ENCODE measurements at places on chromosomes 7 and 10.

GRCh38 chr7:44415510-44415909 is 74.9 kb downstream of the NUDCD3 start:
- H3K27me3 ChIP-seq, result no peaks in the 10 kb centered on the region
- no peak for DNase-seq
- H3K27ac ChIP-seq, result no peak overlapping the region
- H3K36me3 ChIP-seq, result peaks cover 30% of the 10 kb centered on the region
- no peaks in the 10 kb centered on the region for H3K4me1 ChIP-seq

- H3K27ac ChIP-seq, result no peak overlapping the region
- H3K36me3 ChIP-seq, result peaks cover 15% of the 10 kb centered on the region
- DNase-seq, result no peak
- no peaks in the 10 kb centered on the region for H3K4me1 ChIP-seq
Observed at GRCh38 chr10:72552857-72553256, 73.0 kb downstream of the MICU1 start.

GRCh38 chr10:97572214-97572989 is at the start of gene ANKRD2:
ANKRD2 (plus strand) TSS chr10:97572779; CDS start chr10:97572789, 10 bp downstream.
- H3K27me3 ChIP-seq, result peaks cover under 1% of the 10 kb centered on the region
- no peaks in the 10 kb centered on the region for H3K4me1 ChIP-seq
- no peak within 1 kb of the TSS for H3K27ac ChIP-seq
- no peak within 1 kb of the TSS for H3K4me3 ChIP-seq
- no peaks in the 10 kb centered on the region for H3K36me3 ChIP-seq

- no peak overlapping the region for H3K4me3 ChIP-seq
- no peaks in the 10 kb centered on the region for H3K27me3 ChIP-seq
- H3K4me1 ChIP-seq, result no peaks in the 10 kb centered on the region
- DNase-seq, result no peak
Observed at GRCh38 chr7:83058667-83059066, 104.0 kb downstream of the PCLO start.

- no peaks in the 10 kb centered on the region for H3K4me1 ChIP-seq
- no peak overlapping the region for H3K27ac ChIP-seq
- no peaks in the 10 kb centered on the region for H3K36me3 ChIP-seq
- DNase-seq, result no peak
- H3K4me3 ChIP-seq, result no peak overlapping the region
- H3K27me3 ChIP-seq, result no peaks in the 10 kb centered on the region
Observed at GRCh38 chr10:95431900-95432342, 129.2 kb downstream of the SORBS1 start.

GRCh38 chr7:77563275-77563674 is 26.2 kb downstream of the PTPN12 start:
- no peaks in the 10 kb centered on the region for H3K36me3 ChIP-seq
- H3K4me3 ChIP-seq, result no peak overlapping the region
- H3K27me3 ChIP-seq, result no peaks in the 10 kb centered on the region
- no peaks in the 10 kb centered on the region for H3K4me1 ChIP-seq
- no peak for DNase-seq

DNA sequence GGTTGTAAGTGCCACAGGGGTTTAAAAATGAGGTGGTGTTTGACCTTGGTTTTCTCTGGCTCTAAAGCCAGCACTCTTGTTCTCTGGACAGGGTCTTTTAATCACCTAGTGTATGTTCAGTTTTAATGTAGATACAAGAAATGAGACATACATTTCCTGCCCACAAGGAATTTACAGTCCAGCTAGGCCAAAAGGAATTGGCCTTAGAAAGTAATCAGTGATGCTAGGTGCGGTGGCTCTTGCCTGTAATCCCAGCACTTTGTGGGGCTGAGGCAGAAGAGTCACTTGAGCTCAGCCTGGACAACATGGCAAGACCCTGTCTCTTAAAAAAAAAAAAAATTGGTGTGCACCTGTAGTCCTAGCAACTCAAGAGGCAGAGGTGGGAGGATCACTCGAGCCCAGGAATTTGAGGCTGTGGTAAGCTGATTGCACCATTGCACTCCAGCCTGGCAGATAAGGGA is 100.2 kb downstream of the LRMDA start:
- H3K36me3 ChIP-seq, result peaks cover 3% of the 10 kb centered on the region
- peaks cover 6% of the 10 kb centered on the region for H3K4me1 ChIP-seq
- no peak for DNase-seq
- H3K4me3 ChIP-seq, result no peak overlapping the region
- no peaks in the 10 kb centered on the region for H3K27me3 ChIP-seq
- no peak overlapping the region for H3K27ac ChIP-seq

GRCh38 chr10:35876248-35876647 is 234.2 kb upstream of the FZD8 start:
- peaks cover 4% of the 10 kb centered on the region for H3K4me1 ChIP-seq
- DNase-seq, result no peak
- no peaks in the 10 kb centered on the region for H3K36me3 ChIP-seq
- no peak overlapping the region for H3K4me3 ChIP-seq
- H3K27me3 ChIP-seq, result no peaks in the 10 kb centered on the region

GRCh38 chr10:95935429-95935828 is 27.7 kb downstream of the CC2D2B start:
- peak; percentile 50 for DNase-seq
- no peaks in the 10 kb centered on the region for H3K27me3 ChIP-seq
- H3K27ac ChIP-seq, result no peak overlapping the region
- H3K36me3 ChIP-seq, result no peaks in the 10 kb centered on the region
- H3K4me3 ChIP-seq, result no peak overlapping the region

DNA sequence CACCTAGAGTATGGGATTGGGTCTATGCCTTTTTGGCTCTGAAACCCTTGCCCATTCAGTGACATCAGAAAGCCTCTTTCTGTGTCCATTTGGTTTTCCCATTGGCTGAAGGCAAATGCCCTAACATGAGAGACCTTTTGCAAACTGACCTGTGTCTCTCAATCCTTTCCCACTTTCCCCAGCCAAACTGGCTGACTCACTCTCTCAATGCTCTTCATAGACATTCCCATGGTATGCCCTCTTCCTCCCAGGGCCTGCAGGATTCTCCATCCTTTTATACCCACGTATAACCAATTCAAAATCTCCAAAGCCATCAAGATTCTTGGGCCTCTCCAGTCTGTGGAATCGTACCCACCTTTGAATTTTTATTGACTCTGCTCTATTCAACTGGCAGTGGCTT is 563.3 kb downstream of the GATA3 start:
- no peaks in the 10 kb centered on the region for H3K27me3 ChIP-seq
- H3K4me1 ChIP-seq, result no peaks in the 10 kb centered on the region
- no peak for DNase-seq
- H3K36me3 ChIP-seq, result no peaks in the 10 kb centered on the region
- H3K27ac ChIP-seq, result no peak overlapping the region

- H3K4me1 ChIP-seq, result peaks cover 10% of the 10 kb centered on the region
- H3K27me3 ChIP-seq, result no peaks in the 10 kb centered on the region
- H3K27ac ChIP-seq, result no peak overlapping the region
- no peaks in the 10 kb centered on the region for H3K36me3 ChIP-seq
Observed at GRCh38 chr7:39069896-39070881, 92.5 kb downstream of the POU6F2 start.

- H3K36me3 ChIP-seq, result no peaks in the 10 kb centered on the region
- H3K4me1 ChIP-seq, result no peaks in the 10 kb centered on the region
- no peak overlapping the region for H3K4me3 ChIP-seq
Observed at GRCh38 chr10:4301291-4302045, 516.5 kb upstream of the KLF6 start.

DNA sequence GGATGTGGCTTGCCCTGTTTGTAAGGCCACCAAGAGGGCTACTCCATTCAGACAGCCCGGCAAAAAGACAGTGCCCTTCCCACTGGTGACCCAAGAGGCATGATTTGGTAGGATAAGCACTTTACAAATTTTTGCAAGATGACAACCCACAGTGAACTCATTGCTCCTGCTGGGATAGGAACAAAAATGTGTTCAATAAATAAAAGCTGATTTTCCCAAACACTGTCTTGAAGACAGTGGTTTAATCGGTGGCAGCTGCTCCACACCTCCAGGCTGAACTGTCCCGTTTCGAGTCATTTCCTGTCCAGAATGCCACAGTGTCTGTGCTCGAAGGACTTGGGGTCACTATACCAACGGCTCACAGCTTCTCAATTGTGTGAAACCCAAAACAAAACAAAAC is 45.1 kb upstream of the NPTX2 start:
- no peak for DNase-seq
- H3K27me3 ChIP-seq, result peaks cover 4% of the 10 kb centered on the region
- no peaks in the 10 kb centered on the region for H3K4me1 ChIP-seq

DNA sequence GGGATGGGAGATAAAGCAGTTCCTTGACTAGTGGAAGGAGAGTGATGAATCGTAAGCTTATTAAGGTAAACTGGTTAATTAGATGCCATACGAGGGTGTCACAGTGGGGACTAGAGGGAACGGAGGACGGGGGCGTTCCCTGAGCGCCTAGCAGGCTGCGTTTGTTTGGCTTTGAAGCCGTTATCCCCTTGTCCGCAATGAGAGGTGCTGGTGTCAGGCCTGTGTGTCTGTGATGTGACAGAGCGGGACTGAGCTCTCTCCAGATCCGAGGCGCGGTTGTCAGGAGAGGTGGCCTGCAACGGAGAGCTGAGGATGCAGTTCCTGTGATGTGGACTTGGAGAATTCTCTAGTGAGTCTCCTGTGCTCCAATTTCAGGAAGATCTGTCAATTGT is 60.0 kb upstream of the PRPS1L1 start:
- peaks cover 10% of the 10 kb centered on the region for H3K27me3 ChIP-seq
- H3K27ac ChIP-seq, result no peak overlapping the region

DNA sequence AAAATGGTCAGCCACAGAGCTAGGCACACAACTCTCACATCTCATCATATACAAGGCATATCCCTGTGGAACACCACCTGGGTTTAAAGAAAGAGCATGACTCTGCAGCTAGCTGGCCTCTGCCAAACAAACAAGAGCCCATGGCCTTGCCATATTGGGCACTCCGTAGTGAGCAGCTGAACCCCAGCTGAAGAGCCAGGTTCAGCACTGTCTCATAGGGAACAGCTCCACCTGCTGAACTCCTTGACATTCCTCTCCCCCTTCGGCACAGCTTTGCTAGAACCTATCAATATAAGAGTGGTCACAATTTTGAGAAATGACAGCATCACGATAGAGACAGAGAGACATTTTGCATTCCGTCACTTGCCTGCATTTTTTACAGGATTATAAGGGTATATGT is 20.0 kb downstream of the SORCS1 start:
- H3K4me1 ChIP-seq, result peaks cover 11% of the 10 kb centered on the region
- DNase-seq, result no peak
- no peak overlapping the region for H3K27ac ChIP-seq
- H3K4me3 ChIP-seq, result no peak overlapping the region
- no peaks in the 10 kb centered on the region for H3K36me3 ChIP-seq
- H3K27me3 ChIP-seq, result peaks cover 5% of the 10 kb centered on the region

GRCh38 chr7:20238754-20239324 is 21.7 kb upstream of the MACC1 start:
- H3K27ac ChIP-seq, result no peak overlapping the region
- no peaks in the 10 kb centered on the region for H3K4me1 ChIP-seq
- H3K27me3 ChIP-seq, result no peaks in the 10 kb centered on the region
- no peaks in the 10 kb centered on the region for H3K36me3 ChIP-seq

GRCh38 chr10:15253951-15254807 is 85.7 kb upstream of the NMT2 start:
- H3K27ac ChIP-seq, result no peak overlapping the region
- no peaks in the 10 kb centered on the region for H3K36me3 ChIP-seq
- peaks cover 2% of the 10 kb centered on the region for H3K27me3 ChIP-seq

- peaks cover 4% of the 10 kb centered on the region for H3K36me3 ChIP-seq
- no peak overlapping the region for H3K4me3 ChIP-seq
- H3K27ac ChIP-seq, result peak overlapping the region; percentile 58
- DNase-seq, result no peak
- no peaks in the 10 kb centered on the region for H3K27me3 ChIP-seq
- peaks cover 3% of the 10 kb centered on the region for H3K4me1 ChIP-seq
Observed at GRCh38 chr10:5106553-5106952, 12.3 kb downstream of the AKR1C3 start.

DNA sequence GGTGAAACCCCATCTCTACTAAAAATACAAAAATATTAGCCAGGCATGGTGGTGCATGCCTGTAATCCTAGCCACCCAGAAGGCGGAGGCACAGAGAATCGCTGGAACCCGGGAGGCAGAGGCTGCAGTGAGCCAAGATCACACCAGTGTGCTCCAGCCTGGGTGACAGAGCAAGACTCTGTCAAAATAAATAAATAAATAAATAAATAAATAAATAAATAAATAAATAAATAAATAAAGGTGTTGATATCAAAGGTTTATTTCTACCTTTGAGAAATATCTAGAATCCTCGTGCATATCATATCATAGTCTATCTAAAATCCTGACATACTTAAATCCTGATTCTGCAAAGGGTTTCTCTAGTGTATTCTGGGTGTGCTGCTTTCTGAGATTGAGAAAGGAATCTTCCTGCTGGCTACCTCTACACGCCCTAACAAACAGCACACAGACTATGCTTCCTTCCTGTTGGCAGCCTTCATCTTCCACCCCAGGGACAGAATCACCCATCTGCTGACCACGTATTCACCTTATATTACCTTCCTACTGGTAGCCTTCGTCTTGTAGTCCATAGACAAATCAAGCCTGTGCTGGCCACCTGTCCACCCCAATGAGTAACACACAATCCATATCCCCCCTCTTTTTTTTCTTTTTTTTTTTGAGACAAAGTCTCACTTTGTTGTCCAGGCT is 8.7 kb downstream of the ABLIM1 start:
- no peak overlapping the region for H3K27ac ChIP-seq
- no peak for DNase-seq
- no peaks in the 10 kb centered on the region for H3K27me3 ChIP-seq
- peaks cover 23% of the 10 kb centered on the region for H3K4me1 ChIP-seq

GRCh38 chr7:127619681-127620405 is 1.9 kb upstream of the PAX4 start:
- no peak overlapping the region for H3K27ac ChIP-seq
- no peaks in the 10 kb centered on the region for H3K36me3 ChIP-seq
- DNase-seq, result no peak
- peaks cover 76% of the 10 kb centered on the region for H3K27me3 ChIP-seq

DNA sequence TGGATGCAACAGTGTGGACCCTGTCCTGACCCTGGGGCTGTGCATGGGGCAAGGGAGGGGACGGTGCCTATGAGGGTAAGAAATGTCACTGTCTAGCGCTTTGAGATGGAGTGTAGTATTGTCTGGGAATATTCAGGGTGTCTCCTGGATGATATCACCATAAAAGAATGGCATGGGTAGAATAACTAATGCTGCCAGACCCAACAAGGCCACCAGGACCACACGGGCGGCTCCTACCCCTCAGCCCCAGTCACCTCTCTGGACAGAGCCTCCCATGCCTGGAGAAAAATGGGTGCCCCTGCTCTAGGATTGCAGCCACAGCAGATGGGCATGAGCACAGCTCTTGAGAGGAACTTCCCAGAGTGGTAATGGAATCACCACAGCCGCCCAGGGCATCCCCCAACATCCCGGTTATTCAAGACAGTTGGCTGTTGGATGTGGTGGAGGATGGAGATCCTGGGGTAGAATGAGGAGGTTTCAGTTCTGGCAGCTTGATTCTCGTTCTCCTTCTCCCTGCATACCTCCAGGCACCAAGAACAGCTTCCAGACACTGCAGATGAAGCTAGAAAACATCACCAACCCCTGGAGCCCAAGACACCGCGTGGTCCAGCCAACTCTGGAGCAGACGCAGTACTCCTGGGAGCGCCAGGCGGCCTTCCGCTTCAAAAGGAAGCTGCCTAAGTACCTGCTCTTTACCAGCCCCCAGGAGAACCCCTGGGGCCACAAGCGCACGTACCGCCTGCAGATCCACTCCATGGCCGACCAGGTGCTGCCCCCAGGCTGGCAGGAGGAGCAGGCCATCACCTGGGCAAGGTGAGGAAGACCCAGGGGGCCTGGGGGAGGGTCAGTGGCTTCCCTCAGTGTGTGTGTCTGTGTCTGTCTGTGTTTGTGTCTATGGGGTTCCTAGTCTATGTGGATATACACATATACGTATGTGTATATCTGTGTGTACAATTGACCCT is 6.2 kb downstream of the AOC1 start:
- H3K36me3 ChIP-seq, result no peaks in the 10 kb centered on the region
- no peak overlapping the region for H3K4me3 ChIP-seq
- DNase-seq, result no peak

All from common myeloid progenitor, CD34-positive (primary cell).